ENCODE measurements at places on chromosomes 11 and 22. TPM values are rescaled to one million over a fixed set of nuclear protein-coding genes. Genes with fewer than 3 reads are reported as not detected.

ENTHD1 gene
- total RNA-seq: not detected

TMPRSS5 gene
- 0.14 TPM for total RNA-seq

- DNase-seq: no peak
Measured at GRCh38 chr22:48934446-48934845, 893.2 kb downstream of the BRD1 start.

DNA sequence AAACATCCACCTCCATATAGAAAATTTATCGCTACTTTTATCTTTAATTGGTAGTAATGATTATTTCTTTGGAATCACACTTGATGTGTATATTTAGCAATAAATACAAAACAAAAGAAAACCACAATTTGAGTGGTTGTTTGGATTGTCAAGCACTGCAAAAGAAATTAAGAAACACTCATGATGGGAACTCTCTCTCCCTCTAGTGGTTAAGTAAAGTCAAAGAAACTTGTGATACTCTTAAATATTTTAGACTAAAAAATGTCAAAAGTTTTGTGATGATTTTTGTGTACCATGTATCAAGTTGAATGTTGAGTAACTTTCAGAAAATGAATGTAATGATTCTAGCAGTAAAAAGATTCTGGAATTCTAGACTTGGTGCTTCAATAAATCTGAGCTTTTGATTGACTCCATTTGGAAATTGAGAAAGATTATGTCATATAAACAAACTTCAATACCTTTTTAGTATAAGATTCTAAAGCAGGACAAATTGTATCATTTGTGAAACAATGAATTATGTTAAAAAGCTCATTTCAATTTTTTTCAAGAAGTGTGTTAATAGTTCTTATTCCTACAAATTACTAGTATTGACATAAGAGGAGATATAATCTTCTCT is 20.8 kb downstream of the MUC15 start:
- no peak for DNase-seq
